Stimulated activated naive CD4-positive, alpha-beta T cell treated with Interleukin-2 at 50 U/mL for 16 hours (primary cell): ENCODE measurements at places on chromosomes 7 and 10.

GRCh38 chr10:85917601-85918000 lies 449.0 kb downstream of the GRID1 start:
- DNase-seq = no peak

DNA sequence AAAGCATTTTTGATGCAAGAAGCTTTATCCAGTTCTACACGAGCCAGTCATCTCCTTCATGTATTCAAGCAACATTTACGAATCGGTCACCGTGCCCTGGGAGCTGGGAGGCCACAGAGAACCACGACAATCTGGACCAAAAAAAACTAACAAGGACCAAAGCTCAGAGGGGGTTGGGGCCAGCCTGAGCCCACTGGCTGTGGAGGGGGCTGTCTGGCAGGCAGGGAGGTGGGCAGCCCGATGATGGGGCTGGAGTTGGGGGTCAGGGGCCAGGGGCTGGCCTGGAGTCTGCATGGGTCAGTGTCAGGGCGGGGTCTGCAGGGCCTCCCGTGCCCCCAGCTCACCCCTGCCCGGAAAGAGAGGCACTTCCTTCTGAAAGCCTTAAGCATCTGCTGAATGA lies 12.5 kb upstream of the GRIFIN start:
- no peak for DNase-seq

DNA sequence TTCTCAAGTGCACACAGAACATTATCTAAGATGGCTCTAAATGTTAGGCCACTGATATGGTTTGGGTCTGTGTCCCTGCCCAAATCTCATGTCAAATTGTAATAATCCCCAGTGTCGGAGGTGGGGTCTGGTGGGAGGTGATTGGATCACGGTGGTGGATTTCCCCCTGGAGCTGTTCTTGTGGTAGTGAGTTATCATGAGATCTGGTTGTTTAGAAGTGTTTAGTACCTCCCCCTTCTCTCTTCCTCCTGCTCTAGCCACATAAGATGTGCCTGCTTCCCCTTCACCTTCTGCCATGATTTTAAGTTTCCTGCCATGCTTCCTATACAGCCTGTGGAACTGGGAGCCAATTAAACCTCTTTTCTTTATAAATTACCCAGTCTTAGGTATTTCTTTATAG lies 11.2 kb upstream of the GSTK1 start:
- DNase-seq = no peak

GRCh38 chr10:124632064-124632531 lies 112.1 kb downstream of the FAM53B start:
- DNase-seq = peak; percentile 8

GRCh38 chr10:4195213-4195612 lies 410.2 kb upstream of the KLF6 start:
- no peak for DNase-seq

DNA sequence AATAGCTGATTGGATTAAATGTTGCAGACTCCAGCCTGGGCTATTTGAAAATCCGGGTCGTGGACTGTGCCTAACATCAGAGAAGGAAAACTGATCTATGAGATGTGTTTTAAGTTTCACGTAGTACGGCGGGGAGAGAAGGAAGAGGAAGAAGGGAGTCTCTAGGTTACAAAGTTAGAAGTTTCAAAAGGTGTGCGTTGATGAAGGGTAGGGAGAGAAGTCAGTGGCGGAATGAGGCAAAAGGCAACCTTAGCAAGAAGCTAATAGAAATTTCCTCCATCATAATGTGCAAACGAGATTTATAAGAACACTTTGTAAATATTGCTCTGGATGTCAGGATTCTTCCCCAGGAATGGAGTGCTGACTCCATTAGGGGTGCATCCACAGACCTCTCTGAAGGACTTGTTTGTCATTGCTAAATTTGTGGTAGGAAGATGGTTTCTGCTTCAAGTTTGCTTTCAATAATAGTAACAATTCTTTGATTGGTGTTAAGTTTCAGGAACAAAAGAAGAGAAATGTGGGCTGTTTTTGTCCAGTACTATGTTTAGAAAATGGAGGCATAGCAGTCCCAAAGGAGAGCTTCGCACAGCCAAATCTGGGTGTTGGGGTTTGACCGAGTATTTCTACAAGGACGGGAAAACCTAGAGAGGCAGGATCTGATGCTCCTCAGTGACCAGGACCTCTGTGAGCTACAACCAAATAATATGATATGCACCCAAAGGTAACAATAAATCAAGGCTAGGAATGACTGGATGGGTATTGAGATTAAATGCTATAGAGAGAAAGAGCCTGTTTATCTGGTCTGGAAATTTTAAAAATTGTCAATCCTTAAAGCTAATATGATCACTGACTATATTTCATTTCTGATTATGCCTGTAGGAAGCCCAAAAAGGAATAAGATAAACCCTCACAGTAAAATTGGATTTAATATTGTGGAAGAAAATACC lies 8.2 kb downstream of the TWIST1 start:
- no peak for DNase-seq

DNA sequence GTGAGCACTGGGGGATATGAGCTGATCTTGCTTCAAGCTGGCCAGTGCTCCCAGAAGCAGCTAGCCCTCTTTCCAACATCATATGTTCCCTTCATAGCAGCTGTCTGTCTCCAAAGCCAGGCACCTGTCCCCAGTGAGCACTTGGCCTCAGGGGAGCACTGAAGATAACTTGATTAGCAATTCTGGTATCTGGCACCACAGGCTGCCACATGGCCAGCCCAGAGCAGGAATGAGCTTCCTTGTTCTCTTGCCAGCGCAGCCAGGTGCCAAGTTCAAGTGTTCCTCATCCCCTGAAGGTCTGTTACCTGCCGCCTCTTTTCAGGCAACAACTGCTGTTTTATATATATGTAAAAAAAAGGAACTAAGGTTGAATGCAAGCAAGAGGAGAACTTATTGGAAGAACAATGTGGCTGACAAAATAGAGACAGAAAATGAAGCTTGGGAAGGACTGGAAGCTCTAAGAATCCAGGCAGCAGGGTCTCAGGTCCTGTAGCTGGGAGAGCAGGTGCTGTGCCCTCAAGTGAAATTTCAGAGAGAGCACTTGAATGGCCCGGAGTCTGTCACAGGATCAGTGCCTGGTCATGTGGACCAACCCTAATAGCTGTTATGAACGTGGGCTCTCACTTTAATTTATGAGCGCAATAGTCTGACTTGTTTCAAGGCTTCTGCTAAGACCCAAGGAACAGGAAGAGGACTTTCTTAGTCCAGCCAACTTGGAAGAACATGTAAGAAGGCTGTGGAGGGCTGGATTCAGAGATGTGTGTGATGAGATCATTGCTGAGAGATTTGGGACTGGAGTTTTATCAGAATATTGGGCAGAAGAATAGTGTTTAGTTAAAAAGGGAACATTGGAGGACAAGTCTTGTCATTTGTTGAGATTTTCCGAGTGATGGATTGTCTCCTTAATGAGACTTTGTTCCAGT lies 267.2 kb downstream of the GLRX3 start:
- no peak for DNase-seq

GRCh38 chr7:74599244-74599643 lies 58.3 kb upstream of the GTF2I start:
- no peak for DNase-seq

DNA sequence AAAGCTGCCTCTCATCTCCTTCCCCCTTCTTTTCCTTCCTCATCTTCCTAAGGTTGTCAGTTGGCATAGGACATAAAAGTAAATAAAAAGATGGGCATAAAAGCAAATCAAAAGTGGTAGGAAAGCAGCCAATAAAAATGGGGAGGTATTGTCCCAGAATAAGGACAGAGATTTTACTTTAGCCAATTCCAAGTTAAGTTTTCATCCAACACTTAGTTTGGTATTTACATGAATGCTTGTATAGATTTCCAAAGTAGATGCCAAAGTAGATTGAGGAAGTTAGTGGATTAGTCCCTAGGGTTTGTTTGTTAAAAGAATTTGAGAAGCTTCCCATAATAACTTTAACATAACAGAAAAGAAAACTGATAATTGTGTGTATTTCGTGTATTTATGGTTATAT lies 33.7 kb downstream of the HDAC9 start:
- no peak for DNase-seq

DNA sequence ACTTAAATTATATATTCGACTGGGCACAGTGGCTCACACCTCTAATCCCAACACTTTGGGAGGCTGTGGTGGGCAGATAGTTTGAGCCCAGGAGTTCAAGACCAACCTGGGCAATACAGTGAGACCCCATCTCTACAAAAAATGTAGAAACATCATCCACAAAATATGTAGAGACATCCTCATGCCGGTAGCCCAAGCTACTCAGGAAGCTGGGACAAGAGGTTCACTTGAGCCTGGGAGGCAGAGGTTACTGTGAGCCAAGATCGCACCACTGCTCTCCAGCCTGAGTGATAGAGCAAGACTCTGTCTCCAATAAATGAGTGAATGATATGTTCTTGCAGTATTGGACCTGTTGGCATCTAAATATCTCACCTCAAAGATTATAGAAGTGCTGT lies 22.6 kb upstream of the TNS3 start:
- no peak for DNase-seq

DNA sequence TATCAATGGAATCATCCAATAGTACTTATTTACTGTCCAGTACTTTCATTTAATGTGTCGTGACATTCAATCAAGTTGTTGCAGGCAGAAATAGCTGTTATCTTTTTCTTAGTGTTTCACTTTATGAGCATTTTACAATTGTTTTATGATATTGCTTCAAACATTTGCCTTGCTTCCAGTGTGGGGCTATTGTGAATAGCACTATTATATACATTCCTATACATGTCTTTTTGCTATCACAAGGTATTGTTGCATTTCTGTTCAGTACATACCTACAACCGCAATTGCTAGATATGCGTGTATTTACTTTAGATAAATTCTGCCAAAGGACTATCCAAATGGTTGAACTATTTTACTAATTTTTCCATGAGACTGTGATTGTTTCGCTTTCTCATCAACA lies 34.9 kb downstream of the CYP2C8 start:
- no peak for DNase-seq

DNA sequence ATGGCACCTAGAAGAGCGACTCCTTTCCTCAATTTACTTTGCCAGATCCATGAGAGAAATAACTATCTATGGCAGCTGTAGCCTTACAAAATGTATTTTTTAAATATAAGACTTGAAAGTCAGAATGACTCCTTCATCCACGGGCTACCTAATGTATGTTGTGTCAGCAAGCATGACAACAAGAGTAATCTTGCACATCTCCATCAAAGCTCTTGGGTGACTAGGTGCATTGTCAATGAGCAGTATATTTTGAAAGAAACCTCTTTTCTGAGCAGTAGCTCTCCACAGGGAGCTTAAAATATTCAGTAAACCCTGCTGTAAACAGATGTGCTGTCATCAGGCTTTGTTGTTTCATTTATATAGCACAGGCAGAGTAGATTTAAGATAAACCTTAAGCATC lies 757.2 kb upstream of the PHF14 start:
- no peak for DNase-seq

GRCh38 chr10:74063256-74063655 lies 65.3 kb downstream of the VCL start:
- no peak for DNase-seq

GRCh38 chr7:55158541-55159382 lies 139.9 kb downstream of the EGFR start:
- DNase-seq = no peak

DNA sequence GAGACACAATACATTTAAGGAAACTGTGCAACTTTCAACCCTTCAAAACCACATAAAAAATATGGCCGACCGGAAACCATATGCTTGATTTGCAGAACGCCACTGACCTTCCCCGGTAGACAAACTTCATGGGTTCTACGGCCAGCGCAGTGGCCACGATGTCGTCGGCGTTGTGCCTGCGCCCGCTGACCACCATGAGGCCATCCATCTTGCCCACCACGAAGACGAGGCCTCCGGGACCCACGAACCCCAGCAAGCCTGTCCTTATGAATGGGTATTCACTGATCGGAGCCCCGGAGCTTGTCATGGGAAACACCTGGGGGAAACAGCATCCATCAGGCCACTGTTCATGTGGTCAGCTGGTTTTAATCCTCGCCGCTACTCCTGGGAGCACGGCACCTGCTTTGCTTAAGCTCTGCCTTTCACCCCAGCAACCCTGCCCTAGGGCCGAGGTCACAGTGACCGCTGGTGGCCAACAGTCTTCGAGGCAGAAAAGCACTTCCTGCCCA lies 229.1 kb downstream of the ZMYND11 start:
- DNase-seq = no peak

DNA sequence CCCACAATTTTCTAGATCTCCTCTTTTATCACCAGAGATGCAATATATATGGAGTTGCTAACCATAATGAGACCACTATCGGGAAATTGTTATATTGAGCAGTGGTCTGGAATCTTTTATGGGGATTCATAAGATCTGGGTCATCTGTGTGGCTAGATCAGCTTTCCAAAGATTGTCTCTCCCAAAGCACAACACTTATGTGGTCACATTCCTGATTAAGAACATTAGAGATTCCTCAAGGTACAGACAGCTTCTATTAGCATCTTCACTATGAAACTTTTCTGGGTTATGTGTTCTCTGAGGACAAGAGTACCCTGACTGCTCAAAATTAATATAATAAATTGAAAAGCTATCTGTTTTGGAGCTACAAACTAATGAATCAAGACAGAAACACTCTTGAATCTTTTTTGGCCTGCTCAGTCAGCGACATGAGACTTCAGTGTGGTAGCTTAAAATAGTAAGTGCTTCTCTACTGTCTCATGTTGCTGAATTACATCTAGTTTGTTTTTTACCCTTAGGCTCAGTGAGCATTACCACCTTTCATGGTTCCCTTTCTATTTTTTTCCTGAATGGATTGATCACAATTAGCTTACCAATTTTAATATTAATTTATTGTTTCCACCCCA lies 42.6 kb upstream of the STRIP2 start:
- no peak for DNase-seq

- no peak for DNase-seq
Measured at GRCh38 chr10:56178210-56178609, 182.8 kb downstream of the ZWINT start.

- DNase-seq = no peak
Measured at GRCh38 chr7:22581099-22581498, 81.1 kb upstream of the STEAP1B start.

DNA sequence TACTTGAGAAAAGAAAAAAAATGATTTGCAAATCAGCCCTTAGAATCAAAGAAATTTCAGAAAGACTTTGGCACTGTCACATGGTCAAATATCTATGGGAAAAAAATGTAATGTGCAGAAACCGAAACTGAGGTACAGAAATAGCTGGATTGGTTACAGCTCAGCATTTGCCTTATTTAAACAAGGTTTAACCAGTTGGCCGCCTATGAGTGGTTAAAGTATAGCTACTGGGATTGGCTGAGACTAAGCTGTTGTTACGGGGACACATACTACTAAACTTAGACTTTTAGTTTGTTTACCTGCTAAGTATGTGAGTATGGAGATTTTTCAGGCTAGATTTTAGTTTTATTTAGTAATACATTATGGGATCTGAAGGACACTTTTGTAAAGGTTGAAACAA lies 38.6 kb downstream of the SFTPD start:
- no peak for DNase-seq
